ENCODE measurements at places on chromosomes 11 and 22.

DNA sequence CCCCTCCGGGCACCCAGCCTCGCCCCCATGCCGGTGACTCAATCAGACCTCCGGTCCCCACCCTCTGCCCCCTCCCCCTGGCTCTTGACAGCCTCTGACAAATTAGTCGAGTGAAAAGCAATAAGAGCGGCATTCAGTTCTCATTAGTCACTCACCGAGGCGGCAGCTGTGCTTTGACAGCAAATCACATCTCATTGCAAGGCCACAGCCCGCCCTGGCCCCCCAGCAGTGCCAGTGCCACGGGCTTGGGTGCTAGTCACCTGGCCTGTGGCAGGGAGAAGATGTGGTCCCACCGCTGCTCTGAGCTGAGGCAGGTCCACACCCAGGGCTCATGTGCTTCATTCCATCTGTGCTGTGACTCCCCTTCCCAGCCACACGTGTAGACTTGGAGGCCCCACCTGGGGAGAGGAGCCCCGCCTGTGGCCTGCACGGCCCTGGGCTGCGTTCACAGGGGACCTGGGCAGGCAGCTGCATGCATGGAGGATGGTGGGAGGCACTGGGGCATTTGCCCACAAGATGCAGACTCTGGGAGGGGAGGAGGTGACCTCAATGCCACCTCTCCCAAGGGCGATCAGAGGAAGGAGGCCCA, 7.4 kb upstream of the TH start:
- DNase-seq: no peak

DNA sequence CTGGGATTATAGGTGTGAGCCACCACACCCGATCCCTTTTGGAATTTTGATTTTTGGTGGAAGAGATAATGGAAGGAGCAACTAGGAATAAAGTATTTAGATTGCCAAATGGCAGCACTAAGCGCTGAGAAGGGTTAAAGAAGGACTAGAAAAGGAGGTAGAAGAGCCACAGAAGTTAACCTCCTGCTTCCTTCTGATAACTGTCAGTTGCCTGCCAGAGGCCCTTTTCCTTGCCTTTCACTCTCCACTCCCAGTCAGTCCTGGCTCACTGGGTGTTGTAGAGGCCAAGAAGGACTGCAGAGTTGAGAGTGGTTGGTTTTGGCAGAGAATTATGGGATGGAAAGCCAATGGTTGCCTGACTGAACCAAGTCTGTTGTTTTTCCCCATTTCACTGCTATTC, 19.3 kb downstream of the ZC3H12C start:
- no peak for DNase-seq

GRCh38 chr11:102928247-102928646, 27.3 kb downstream of the MMP13 start:
- DNase-seq: no peak

- no peak for DNase-seq
Observed at GRCh38 chr11:10524471-10524870, 16.5 kb downstream of the RNF141 start.

DNA sequence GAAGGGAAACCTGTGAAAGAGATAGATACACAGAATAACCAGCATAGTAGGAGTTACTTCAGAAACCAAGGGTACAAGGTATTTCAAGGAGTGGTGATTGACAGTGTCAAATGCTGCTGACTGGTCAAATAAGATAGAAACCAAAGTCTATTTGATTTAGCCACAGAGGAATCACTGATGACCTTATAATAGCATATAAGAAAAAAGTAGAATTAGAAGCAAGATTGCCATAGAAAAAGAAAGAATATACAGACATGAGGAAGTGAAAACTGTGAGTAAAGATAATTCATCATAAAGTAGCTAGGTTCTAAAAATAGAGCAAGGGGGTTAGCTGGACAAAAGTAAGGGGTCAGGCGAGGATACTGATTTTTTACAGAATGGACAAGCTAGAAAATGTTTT, 14.2 kb downstream of the ZBTB44 start:
- DNase-seq: no peak

GRCh38 chr22:17430412-17430811, 61.2 kb downstream of the CECR2 start:
- DNase-seq: no peak

All from GM18507 (cell line).